GM13976 (cell line): ENCODE measurements at places on chromosomes 12 and 14.

- DNase-seq, result no peak
These were observed 29.5 kb downstream of the SLC25A21 start for GRCh38 chr14:37142835-37143401.

GRCh38 chr12:7959701-7960121 is 23.7 kb upstream of the SLC2A3 start:
- DNase-seq, result peak; percentile 43

GRCh38 chr12:96240656-96241055 is 46.5 kb downstream of the ELK3 start:
- no peak for DNase-seq

- no peak for DNase-seq
These were observed 110.8 kb downstream of the KCNH5 start for GRCh38 chr14:62934439-62934838.

- no peak for DNase-seq
These were observed 155.8 kb upstream of the FKBP4 start for GRCh38 chr12:2639020-2639298.

- DNase-seq, result no peak
These were observed 8.7 kb downstream of the CLEC7A start for GRCh38 chr12:10121278-10121677.

DNA sequence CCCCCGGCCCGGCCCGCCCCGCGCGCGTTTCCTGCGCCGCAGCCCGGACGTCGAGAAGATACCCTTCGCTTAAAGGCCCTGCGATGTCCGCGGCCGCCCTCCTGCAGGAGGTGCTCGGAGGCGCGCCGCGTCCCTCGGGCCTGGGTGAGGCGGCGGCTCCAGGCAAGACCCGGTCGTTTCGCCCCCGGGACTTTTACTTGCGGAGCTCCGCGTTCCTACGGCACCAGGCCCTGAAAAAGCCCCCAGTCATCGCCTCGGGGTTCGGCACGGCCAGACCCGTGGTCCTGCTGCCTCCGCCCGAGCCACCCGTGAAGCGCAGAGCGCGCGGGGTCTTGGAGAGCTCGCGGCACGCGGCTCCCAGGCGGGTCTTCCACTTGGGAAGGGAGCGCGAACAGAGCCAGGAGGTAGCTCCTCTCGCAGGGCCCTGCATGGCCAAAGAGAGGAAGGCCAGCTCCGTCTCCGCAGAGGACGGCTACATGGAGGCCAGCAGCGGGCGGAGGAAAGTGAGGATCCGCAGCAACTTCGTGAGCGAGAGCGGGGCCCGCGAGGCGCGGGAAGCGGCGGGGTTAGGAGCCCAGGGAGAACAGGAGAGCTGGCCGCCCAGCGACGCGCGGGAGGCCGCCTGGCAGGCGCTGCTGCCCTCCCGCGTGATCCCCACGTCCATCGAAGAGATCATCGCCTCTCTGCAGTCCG is 26.9 kb downstream of the TTC6 start:
- DNase-seq, result no peak

GRCh38 chr14:106039400-106039799 is 513.0 kb downstream of the TMEM121 start:
- peak; percentile 5 for DNase-seq
